Hematopoietic multipotent progenitor cell treated with erythropoietin and hydrocortisone succinate and interleukin-3 and kit ligand, for 17 days (in vitro differentiated cells): ENCODE measurements at places on chromosomes 7 and 10.
A peak's percentile ranks its signal among the peaks of the same experiment; 100 is the strongest.

GRCh38 chr7:138816650-138817049 lies 18.7 kb upstream of the ATP6V0A4 start:
- DNase-seq, result no peak

GRCh38 chr7:27183682-27184336 lies 1.2 kb downstream of the HOXA11 start:
- DNase-seq, result no peak

- DNase-seq, result no peak
Measured at GRCh38 chr10:80487791-80488538, 33.9 kb downstream of the TSPAN14 start.

- DNase-seq, result no peak
Measured at GRCh38 chr10:62748386-62748785, 56.1 kb upstream of the ADO start.

DNA sequence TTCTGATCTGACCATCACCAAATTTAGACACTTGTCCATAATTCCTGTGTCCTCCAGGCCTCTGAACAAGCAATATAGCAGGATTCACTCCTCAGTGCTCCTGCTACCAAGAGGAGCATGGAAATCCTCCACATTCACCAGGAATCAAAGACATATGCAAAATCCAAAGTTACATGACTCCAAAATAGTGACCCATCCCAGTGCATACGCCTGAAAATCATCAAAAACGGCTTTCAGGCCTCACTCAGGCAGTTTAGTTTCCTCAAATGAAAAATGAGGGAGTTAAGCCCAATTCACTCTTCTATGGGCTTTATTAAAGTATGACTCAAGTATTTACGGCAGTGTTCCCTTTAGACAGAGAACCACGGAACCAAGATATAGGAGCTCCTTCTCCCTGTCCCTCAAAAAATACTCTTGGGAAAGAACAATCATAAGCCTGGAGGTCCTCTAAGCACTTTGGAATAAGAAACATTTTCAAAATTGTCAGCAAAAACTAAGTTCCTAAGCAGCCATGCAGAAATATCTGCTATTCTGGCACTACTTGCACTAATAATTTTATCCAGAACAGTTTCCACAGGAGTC lies 240.7 kb downstream of the PARD3 start:
- DNase-seq, result no peak

DNA sequence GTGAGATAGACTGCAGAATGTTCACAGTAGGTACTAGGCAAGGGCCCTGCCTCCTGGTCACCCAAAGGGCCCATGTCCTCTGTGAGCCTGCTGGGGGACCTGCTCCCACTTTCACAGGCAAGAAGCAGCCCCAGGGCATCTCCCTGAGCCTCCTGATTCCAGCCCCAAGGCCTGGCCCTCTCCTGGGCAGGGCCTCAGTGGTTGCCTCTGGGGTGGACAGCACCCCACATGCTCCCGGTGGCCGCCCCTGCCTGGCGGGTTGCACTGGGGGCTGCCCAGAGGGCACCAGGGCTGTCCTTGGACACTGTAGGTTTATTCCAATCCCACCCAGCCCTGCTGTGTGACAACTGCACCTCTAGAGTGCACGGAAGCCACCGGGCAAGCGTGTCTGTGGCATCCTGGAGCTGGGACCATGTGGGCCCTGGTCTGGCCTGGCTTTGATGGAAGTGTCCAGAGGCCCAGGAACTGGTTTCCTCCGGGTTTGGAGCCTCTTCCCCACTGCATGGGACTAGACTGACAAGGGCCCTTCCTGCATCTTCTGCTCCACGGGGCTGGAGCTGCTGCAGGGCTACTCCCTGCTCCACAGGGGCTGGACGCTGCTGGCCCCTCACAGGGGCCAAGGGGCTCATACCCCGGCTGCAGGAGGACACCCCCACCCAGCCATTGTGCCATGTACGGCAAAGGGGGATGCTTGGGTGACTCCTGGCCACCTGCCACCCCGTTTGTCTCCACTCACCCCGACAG lies 25.0 kb upstream of the SYCE1 start:
- no peak for DNase-seq

DNA sequence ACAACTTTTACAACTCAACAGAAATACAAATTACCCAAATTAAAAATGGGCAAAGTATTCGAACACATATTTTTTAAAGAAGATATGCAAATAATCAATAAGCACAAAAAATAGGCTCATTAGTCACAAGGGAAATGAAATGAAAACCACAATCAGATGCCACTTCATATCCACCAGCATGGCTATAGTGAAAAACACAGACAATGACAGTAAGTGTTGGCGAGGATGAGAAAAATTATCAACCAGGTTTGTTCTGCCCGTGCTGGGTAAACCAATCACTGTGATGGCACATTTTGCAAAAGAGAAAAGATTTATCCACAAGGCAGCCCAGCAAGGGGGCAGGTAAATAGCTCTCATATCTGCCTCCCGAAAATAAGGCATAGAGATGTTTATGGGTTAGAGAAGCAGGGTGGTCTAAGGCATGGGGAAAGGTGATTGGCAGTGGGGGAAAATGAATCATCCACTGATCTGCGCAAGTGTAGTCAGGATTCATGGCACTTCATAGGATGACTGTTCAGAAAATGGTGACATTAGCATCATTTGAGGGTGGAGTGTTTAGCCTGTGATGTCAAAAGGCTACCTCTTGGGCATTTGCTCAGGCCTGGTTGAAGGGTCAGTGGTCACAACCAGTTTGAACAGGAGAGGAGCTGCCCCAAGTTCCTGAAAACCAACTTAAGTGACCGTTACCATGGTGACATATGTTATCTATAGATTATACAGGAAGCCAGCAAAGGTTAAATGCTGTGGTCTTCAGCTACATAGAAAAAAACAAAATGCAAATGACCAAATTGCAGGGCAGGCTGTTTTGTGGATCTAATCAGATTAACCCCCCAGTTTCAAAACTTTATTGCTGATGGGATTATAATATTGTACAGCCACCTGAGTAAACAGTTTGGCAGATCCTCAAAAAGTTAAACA lies 8.0 kb upstream of the CFAP70 start:
- DNase-seq, result no peak

GRCh38 chr10:52855546-52856325 lies 83.2 kb upstream of the MBL2 start:
- DNase-seq, result no peak

GRCh38 chr7:12139416-12139815 lies 71.7 kb upstream of the TMEM106B start:
- no peak for DNase-seq

DNA sequence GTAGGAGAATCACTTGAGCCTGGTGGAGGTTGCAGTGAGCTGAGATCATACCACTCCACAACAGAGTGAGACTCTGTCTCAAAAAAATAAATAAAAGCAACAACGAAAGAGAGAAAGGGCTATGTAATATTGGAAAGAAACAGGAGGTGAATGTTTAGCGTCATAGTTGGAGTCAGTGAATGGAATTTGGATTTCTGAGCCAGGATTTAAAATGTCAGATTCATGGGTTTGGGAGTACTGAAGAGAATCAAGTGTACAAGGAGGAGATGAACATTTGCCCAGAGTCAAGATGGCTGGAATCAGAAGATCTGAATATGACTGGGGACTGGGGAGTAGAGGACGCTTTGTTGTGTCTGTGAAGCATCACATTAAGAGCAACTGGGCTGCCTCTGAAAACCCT lies 366.4 kb downstream of the GALNT17 start:
- no peak for DNase-seq

DNA sequence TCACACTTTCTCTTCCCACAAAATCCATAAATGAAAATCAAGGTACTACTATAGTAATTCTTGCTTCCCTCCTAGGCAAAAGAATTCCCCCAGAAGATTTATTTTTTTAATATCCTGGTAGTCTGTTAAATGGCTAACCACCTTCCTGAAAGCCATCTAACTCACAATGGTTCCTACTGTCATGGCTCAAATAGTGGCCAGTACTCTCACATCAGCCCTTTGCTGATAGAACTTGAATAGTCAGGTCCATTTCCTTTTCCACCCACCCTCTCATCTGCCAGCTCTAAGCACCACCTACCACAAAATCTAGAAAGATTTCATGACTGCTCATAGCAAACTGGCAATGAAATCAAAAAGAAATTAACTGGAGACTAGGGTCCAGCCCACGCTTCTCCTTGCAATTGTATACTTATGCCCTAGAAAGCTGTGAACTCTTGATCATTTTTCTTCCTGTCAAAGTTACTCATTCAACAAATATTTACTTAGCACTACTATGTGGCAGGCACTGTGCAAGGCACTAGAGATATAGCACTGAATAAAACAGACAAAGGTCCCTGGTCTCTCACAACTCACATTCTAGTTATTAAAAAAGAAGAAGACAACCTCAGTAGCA lies 60.4 kb downstream of the ARMH3 start:
- no peak for DNase-seq

DNA sequence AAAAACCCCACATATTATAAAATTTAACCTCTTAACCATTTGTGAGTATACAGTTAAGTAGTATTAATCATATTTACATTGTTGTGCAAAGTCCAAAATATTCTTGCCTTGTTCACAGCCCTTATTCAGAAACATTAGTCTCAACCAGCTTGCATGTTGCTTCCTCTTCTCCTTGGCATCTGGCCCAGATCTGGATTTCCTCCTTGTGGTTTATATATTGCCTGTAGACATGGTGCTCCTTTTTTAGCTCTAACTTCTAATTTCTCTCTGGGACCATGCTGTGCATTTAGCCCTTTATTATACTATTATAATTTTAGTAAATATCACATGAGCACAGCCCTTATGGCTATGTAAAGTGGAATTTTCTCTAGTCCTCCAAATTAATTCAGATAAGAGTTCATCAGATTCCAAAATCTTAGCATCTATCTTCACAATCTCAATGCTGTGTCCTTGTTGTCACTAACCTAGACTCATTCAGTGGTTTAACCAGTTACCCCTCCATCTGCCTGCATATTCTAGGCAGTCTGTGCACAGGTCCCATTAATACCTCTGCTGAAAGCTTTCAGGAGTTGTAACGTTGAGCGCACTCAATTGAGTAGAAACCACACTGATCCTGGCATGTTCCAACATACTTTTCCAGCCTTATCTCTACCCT lies 7.9 kb downstream of the CPED1 start:
- no peak for DNase-seq

DNA sequence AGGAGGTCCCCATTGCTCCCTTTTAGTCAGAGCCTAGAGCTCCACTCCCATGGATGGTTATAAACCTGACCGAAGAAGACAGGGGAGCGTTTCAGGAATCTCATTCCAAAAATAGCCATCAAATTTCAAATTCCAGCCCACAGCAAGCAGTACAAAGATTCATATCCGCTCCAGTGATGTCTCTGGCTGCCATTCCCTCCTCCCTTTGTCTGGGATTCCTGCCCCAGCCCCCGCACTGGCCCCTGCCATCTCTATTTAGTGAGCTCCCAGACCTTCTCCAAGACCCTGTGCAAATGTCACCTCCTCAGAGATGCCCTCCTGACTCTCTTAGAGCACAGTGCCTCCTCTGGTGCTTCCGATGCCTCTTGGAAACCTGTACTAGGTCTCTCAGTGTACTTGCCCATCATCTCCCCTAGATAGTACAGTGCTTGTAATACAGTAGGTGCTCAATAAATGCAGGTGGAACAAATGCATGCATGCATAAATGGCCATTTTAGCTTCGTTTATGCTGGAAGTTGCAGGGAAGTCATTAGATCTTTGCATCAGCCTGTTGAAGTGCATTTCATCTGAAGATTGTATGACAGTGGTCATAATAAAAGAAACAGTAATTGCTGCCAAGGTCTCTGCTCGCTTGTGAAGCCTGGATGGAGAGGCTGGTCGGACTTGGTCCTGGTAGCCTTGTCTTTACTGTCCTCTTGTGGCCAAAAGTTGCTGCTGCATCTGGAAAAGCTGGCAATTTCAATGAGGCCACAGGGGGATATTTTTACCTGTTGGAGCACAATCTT lies 32.0 kb upstream of the HABP2 start:
- DNase-seq, result no peak

- peak; percentile 70 for DNase-seq
Measured at GRCh38 chr7:5193880-5194279, 3.8 kb downstream of the WIPI2 start.

DNA sequence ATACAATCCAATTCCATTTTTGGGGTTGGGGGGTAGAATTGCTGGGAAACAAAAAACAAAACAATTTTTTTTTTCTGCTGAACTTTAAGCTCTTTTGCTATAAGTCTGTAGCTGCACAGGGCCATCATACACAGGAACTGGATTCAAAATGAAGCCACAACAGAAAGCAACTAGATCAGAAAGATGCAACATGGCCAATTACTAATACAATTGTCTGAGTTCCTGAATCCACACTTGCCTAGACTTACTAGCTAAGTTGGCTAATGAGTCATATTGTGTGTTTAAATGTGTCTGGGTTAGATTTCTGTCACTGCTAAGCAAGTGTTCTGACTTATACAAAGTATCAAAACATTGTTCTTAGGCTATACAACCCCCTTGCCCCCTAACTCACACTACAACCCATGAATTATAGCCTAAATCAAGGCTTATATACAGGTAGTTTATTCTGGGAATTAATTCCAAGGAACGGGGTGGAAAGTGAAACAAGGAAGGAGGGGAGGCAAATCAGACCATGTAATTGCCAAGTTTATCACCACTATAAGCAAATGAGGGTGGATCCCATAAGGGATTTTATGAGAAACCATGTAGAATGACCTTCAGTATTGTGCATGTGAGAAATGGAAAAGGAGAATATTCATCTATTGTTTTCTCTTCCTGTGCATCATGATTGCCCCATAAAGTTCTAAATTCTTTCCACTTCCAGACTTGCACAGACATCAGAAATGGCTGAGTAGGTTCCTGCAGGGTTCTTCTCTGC lies 337.9 kb upstream of the SORCS1 start:
- DNase-seq, result no peak

GRCh38 chr10:60377042-60377352 lies 12.7 kb downstream of the ANK3 start:
- DNase-seq, result no peak

- no peak for DNase-seq
Measured at GRCh38 chr7:29937132-29937531, 52.5 kb downstream of the SCRN1 start.

GRCh38 chr7:157017603-157018327 lies 7.3 kb upstream of the MNX1 start:
- no peak for DNase-seq

DNA sequence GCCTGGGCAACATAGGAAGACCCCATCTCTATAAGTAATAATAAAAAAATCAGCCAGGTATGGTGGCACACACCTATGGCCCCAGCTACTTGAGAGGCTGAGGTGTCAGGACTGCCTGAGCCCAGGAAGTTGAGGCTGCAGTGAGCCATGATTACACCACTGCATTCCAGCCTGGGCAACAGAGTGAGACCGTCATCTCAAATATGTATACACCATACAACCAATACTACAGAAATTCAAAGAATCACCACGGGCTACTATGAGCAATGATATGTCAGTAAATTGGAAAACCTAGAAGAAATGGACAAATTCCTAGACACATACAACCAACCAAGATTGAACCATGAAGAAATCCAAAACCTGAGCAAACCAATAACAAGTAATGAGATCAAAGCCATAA lies 60.3 kb upstream of the ZC3HAV1 start:
- no peak for DNase-seq

- no peak for DNase-seq
Measured at GRCh38 chr7:2611401-2611800, 20.4 kb upstream of the TTYH3 start.
